ENCODE measurements at places on chromosomes 7 and 10.

DNA sequence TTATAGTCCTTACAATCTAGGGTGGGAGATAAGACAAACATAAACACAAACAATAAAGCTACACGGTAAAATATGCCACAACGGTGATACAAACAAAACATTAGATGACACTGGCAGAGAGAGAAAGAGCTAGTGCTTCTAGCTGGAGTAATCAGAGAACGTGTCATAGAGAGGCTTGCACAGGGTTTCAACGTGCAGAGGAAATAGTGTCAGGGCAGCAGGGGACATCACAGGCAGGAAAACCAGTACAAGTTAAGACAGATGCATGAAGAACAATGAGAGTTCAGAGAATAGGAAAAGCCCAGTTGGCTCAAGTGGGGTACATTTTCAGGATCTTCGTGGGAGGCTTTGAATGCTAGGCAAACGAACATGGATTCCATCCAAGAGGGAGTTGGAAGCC is 91.4 kb downstream of the ZNF438 start:
- no peak for DNase-seq

DNA sequence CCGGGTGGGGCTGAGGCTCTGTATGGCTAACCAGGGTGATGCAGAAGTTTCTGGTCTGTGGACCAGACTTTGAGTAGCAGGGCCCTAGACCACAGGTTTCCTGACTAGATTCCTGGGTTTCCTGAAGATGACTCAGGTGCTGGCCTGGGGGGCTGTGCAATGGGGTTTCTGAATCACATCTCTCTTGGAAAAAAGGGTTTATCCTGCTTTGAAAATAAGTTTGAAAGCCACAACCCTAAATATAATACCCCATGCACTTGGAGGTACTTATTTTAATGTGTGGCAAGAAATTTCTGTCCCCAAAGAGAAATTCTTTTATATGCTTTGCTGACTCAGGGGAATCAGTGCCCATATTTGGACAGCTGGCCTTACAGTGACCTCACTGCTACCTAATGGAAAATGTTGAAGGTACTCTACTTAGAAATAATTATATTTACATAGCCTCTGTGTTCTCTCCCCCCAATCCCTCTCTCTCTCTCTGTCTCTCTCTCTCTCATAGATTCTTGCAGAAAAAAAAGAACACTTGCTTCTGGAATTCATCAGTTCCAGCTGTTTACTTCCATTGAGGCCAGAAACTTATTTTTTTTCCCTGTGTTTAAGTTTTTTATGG is 184.4 kb upstream of the LYZL2 start:
- DNase-seq: no peak

DNA sequence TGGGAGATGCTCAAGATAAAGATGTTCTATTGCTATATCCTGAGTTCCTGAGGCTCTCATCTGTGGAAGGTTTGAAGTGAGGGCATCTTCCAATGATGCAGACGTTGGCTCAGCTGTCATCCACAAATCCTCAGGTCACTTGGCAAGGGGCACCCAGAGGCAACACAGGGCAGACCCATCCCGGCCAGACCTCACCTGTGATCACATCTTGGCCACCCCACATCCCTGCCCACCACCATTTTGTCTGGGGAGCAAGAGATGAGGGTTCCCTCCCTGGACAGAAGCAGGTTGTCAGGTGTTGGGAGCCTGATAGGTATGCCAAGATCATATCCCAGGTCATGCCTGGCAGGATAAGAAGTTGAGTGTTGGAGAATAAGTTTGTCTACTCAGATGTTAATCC is 918.2 kb upstream of the ZNF722 start:
- DNase-seq: no peak

DNA sequence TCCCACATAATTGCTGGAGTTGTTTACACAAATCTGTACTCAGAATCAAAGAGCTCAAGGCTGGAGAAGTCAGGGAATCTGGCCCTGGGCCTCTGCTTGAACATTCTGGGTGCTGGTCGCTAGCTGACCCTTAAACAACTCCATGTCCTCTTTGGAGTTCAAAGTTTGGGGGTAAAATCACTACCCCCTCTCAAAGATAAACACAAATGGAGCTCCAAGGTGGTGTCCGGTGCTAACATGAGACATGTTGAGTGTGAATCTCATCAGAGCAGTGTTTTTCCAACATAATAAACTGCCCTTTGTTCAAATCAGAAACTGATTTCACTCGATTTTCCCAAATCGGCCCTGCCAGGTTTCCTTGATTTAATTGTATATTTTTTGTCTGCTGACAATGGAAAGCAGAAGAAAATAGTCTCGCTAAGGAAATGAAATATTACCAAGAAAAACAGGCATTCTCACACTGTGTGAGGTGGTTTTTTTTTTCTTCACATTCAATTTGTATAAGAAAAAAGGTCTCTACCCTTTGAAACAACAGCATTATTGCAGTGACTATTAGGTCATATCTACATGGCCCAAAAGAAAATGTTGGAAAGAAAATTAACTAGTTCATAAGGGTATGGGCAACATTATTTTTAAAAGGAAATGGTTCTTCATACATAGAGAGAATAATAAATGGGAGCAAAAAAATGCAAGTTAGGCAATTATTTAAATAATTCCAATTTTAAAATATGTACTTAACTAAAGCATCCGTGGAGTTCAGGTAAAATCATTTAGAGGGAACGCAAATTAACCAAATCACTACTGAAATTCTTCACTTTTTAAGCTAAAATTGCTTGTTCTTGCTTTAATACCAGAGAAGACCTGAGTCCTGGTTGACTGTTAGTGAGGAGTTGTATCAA is 56.1 kb upstream of the CAPZA2 start:
- no peak for DNase-seq

- DNase-seq: peak; percentile 57
These were observed 66.7 kb upstream of the PITRM1 start for GRCh38 chr10:3239066-3239919.

GRCh38 chr7:938546-939185 is 15.8 kb downstream of the ADAP1 start:
- DNase-seq: no peak

- no peak for DNase-seq
These were observed 33.1 kb downstream of the GPRIN2 start for GRCh38 chr10:46523119-46523961.

- DNase-seq: no peak
These were observed 152.6 kb downstream of the PTPN20 start for GRCh38 chr10:47063858-47064257.

DNA sequence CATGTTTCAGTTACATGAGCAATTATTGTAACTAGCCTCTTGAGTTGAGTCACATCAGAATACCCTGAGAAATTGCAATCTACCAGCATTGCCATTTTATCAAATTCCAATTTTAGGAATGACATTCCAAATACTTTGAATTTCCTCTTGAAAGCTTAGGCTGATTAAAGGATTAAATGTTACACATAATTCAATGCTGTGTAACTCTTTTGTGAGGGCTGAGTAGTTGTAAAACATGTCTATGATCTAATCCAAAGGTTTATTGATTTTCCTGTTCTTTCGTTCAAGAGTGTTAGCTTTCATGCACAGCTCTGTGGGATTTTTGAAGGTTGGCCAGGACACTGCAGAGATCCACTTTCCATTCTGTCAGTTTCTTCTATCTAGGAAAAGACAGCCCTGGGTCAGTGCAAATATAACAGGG is 193.1 kb downstream of the SORCS1 start:
- DNase-seq: no peak

- DNase-seq: no peak
These were observed 183.2 kb downstream of the GLI3 start for GRCh38 chr7:42053834-42054233.

GRCh38 chr10:1399431-1400100 is 337.8 kb downstream of the ADARB2 start:
- no peak for DNase-seq

DNA sequence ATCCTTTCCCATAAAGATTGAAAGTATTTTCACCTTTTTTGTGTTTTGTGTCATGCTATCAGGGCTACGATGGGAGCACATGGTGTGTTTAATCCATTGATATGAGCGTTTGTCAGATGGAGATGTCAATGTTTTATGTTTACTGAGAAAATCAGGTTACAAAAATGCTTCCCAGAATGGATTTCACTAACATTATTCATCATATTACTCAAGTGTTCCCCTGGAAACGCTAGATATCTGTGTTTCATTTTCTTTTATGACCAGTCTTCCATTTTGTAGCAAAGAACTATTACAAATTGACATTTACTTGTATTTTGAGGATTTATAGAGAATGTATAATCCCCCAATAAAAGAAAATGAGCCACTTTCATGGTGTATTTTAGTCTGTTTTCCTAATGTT is 293.5 kb upstream of the AKR1E2 start:
- no peak for DNase-seq

DNA sequence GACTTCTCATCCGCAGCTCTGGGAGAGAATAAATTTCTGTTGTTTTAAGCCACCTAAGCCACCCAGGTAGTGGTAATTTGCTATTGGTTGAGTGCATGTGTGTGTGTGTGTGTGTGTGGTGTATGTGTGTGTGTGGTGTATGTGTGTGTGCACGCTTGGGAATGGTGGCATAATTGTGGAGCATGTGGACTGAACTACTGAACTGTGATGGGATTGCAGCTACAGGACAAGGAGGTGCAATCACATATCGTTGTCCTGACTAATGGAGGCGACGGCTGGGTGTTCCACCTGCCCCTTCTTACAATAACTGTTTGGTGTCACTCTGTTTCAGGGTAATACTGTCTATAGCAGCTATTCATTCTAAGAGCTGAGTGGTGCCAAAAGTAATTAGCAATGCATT is 448.7 kb upstream of the PFKP start:
- DNase-seq: no peak

GRCh38 chr7:49980465-49980864 is 112.6 kb downstream of the ZPBP start:
- no peak for DNase-seq

DNA sequence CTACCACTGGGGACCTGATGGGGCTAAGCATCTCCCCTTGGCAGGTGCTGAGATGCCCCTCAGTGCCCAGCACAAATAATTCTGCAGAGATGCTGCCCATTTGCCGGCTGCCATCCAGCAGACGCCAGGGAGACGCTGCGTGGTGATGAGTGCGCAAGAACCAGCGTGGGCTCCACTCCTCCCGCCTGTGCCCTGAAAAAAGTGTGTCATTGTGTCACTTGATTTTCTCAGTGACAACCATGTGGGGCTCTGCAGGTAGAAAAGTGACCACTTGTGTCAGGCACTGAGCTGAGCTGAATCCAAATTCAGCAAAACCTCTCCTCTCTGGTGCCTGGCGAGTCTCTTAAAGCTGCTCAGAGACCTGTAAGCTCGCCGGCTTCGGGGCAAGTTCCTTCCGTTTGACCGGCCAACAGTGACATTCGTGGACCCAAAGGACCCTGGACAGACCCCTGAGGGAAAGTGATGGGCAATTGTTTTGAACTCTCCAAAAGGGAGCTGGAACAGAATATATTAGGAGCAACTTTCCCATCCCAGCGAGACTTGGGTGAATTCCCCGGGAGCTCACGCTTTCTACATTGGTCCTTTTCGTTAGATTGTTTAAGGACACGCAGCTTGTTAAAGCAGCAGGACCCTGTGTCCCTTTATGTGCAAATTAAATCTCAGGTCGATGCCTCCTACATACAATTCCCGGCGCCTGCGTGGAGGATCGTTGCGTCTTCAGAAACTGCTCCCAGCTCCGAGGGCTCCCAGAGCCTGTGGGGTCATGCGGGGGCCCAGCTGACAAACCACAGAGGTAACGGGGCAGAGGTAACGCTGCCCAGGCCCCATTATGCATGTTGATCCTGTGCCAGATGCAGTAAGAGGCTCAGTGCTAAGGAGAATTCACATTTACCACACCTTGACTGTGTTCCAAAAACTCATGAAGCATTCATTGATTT is 332.7 kb downstream of the ADARB2 start:
- DNase-seq: no peak

DNA sequence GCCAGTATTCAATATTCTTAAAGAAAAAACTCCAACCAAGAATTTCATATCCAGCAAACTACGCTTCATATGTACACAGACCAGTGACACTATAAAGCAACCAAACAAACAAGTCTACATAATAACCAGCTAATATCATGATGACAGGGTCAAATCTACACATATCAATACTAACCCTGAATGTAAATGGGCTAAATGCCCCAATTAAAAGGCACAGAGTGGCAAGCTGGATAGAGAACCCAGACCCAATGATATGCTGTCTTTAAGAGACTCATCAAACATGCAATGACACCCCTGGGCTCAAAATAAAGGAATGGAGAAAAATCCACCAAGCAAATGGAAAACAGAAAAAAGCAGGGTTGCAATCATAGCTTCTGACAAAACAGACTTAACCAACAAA is 218.1 kb upstream of the NFE2L3 start:
- DNase-seq: no peak
